ENCODE measurements at places on chromosomes 7 and 10.

DNA sequence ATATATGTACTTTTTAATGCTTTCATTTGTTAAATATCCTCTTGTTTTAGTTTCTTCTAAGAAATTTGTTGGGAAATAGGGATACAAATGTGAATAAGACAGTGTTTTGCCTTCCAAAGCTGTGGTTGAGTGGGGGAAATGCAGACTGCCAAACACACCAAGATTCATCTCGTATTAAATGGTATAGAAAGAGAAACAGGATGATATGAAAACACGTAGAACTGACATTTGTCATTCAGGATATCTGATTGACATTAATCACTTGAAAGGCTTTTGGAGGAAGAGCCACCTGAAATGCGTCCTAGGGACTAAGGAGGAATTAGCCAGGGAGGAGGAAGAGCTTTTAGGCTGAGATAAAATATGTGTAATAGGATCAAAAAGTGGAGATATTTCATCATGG lies 287.4 kb upstream of the SEMA3C start:
- DNase-seq, result no peak

DNA sequence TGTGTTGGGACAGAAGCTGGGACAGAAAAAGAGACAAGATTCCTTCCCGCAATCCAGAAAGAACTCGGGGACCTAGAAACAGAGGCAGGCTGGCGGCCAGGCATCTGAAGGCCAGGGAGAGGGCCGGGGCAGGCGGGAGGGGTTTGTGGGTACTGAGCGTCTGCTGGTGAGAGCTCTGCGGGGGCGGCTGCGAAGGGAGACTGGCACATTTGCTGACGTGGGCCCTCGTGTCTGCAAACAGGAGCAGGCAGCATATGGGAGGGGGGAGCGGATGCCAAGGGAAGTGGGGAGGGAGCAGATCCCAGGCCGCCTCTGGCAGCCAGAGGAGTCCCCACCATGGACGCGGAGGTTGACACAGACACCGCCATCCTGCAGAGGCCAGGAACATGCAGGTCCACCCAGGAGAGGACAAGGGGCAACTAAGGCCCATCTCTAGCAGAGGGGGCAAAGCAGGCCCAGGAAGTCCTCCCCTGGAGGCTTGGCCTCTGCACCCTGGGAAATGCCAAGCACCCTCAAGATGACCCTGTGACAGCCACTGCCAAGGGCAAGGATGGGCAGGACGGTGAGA lies 32.2 kb downstream of the KCNH2 start:
- DNase-seq, result no peak

GRCh38 chr7:6306471-6306870 lies 34.0 kb upstream of the CYTH3 start:
- no peak for DNase-seq

DNA sequence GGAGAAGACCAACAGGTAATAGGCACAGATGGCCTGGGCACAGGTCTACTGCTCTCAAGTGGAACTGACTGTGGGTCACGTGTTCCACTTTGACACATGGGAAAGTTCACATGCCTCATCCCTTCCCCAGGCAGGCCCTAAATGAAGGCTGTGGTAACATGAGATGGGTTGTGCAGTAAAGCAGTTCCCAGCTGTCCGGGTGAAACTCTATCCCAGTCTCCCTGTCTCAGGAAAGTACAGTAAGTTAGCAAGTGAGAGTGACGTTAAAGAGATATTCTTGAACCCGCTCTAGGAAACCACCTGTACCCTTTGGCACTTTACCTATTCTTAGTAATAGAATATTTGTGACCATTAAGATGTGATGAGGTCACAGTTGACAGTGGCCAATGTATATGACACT lies 343.7 kb upstream of the AOAH start:
- DNase-seq, result no peak

GRCh38 chr10:33155720-33156638 lies 178.5 kb downstream of the NRP1 start:
- peak; percentile 10 for DNase-seq

- no peak for DNase-seq
These were observed 428.3 kb downstream of the TNS3 start for GRCh38 chr7:47153576-47153975.

GRCh38 chr10:109959259-109960145 lies 36.2 kb upstream of the XPNPEP1 start:
- DNase-seq, result no peak

DNA sequence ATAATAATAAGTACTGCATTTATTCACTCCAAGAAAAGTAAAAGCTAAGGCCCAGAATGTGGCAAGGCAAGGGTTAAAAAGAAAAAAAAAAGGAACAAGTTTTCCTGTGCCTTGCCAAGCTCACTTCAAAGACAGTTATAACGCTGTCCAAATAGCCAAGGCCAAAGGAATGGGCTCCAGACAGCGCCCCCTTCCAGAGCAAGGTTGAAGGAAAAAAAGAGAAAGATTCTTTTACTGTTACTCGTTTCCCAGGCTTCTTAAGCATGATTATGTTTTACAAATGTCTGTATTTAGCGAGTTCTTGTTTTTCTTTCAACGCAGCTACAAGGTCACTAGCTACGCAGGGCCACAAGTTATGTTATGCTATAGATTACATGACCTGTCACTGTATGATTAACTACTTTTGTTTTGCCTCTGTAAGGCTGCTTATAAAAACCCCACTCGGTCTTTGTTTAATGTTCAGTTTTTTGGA lies 9.1 kb upstream of the EIF4H start:
- no peak for DNase-seq

- no peak for DNase-seq
These were observed 192.2 kb downstream of the ELAPOR2 start for GRCh38 chr7:86867163-86867762.

DNA sequence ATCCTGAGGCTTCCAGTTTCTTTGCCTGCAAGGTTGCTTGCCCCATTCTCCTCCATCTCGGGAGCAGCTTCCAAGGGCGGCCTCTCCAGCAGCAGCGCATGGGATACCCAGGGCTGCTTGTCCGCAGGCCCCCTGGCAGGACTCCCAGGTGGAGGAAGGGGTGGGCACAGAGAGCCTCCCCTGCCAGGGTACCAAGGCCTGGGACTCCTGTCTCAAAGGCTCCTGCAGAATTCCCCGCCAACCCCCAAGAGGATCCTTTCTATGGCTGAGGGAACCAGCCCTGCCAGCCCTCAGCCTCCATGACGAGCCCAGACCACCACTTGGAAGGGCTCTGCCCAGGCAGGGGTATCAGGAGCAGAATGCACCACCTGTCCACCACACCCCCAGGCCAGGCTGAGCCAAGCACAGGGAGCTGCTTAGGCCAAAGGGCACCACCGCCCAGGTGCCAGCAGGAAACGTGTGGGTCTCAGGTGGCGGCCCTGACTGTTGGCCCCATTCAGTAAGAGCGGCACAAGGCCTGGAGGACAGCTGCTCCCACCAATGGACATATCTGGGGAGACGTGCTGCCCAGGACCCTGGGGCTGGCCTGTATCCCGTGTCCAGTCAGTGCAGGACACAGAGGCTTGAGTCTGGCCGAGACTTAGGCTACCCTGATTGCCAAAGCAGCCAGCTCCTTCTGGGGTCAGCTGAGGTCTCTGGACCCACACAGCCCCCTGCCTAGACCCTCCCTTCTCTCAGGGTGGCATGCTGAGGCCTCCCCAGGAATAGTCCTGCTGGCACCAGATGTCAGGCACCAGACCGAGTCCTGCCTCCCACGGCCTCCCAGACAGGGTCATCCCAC lies 33.8 kb upstream of the INPP5A start:
- no peak for DNase-seq

DNA sequence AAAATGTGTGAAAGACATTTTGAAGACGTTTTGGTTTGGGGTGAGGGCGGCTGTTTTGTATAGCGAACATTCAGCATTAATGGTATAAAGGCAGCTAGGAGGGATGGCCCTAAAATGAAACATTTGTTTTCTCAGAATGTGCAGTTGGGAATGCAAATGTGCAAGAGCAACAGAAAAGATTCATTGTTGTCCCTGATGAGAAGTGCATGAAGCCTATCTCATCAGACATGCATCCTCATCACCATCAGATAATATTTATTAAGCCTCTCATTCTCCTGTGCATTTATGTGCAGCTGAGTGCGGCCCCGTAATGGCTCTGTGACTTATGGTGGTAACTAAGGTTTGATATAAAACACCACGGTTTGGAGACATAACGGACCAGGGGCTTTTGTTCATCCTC lies 199.5 kb downstream of the GFRA1 start:
- no peak for DNase-seq

GRCh38 chr10:43953672-43954071 lies 305.0 kb upstream of the ZNF32 start:
- no peak for DNase-seq

DNA sequence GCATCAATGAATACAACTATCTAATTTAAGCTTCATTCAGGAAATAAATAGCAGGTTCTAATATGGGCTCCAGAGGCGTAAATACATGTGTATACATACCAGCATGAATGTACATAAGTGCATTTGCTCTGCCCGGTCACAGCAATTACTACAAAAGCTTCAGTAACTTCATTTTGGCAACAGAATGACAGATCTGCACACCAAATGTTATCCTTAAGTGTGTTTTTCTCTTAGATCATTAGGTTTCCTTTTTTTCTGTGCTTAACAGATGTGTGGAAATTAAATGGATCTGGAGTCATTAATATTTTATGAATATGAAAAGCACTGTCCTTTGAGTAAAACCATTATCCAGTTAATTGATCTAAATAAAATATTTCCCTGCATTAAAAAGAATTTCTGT lies 159.0 kb upstream of the MEOX2 start:
- no peak for DNase-seq

DNA sequence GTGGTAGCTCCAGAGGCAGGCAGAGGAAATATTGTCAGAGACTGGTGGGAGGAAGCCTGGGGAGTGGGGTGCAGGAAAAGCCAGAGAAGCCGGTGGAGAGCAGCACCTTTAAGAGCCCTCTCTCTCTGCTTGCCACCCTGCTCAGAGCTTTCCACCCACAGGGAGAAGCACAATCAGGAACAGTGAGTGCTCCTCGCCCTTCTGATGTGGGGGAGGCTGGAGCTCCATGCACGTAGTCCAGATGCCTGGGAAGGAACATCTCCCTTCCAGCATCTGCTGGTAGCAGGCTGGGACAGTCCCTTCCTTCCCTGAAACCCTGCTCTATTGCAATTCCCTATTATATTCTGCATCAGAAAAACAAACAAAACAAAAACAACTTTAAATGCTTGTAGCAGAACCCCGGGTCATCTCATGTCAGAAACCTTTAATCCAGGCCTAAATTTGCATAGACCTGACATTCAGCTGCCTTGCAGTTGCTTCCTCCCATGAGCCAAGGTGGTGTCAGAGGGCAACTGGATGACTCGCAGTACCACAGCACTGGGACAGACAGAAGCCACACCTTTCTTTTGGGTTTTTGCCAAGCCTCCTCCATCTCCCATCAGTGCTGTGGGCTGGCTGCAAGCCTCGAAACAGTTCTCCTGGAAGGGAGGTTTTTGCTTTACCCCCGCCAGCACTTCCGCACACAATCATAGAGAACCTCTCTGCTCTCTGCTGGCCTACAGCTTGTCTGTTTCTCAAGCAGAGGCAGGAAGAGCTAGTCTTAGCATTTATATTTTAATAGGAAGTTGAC lies 13.1 kb downstream of the AVPI1 start:
- DNase-seq, result peak; percentile 19

DNA sequence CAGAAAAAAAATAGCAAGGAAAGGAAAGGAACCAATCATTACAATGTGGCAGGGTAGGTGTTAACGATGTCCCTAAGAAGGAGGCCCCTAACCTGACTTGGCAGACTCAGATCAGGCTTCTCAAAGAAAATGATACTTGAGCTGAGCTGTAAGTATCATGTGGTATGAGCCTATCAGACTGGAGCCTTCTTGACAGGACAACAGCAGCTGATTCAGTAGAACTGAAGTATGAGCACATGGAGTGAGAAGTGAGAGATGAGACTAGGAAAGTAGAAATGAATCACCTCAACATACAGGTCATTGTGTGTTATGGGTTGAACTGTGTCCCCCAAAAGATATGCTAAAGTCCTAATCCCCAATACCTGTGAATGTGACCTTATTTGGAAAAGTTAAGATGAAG lies 66.3 kb downstream of the MTERF1 start:
- no peak for DNase-seq

- DNase-seq, result no peak
These were observed 9.8 kb downstream of the DHX32 start for GRCh38 chr10:125871338-125871737.

GRCh38 chr7:5387711-5388245 lies 35.9 kb downstream of the TNRC18 start:
- DNase-seq, result no peak

GRCh38 chr7:78207269-78207668 lies 408.7 kb downstream of the PHTF2 start:
- DNase-seq, result no peak

GRCh38 chr7:150340024-150340749 lies 1.2 kb downstream of the RARRES2 start:
- no peak for DNase-seq

- DNase-seq, result no peak
These were observed 115.4 kb downstream of the SDK1 start for GRCh38 chr7:3416453-3416852.

GRCh38 chr7:2775785-2776184 lies 68.3 kb downstream of the GNA12 start:
- no peak for DNase-seq

GRCh38 chr7:136326045-136326609 lies 349.0 kb upstream of the MTPN start:
- no peak for DNase-seq

Measured in RPMI8226 (cell line).